ENCODE measurements at places on chromosomes 6 and 20.
A peak's percentile ranks its signal among the peaks of the same experiment; 100 is the strongest.

- DNase-seq = no peak
These were observed 340.9 kb downstream of the ESR1 start for GRCh38 chr6:152148412-152148811.

DNA sequence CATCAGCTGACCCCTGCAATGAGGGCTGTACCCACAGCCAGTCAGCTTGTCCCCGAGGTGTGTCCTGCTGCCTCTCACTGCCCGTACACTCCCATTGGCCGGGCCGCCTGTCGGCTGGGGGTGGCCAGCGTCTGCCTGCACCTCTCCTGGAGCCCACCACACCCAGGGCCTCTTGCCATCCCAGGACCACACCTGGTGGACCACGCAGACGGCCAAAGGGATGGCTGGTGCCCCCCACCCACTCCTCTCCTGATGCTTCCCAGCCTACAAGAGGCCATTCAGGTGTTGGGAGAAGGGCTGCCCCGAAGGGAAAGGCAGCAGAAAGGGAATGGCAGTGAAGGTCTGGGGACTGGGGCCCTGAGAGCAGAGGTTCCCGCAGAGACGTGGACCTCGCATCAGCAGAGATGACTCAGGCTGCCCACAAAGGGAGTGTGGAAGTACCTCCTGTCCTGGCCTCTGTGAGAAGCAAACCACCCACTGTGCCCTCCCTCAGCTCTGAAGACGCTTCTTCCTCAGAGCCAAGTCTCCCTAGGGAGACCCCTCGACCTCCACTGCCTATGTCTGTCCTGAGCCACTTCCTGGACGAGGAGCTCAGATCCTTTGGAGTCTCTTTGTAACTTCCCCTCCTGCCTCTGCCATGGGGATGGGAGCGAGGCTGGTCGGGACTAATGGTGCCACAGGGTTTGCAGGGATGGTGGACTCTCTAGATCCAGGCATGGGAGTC, 60.9 kb downstream of the PYGB start:
- no peak for DNase-seq

DNA sequence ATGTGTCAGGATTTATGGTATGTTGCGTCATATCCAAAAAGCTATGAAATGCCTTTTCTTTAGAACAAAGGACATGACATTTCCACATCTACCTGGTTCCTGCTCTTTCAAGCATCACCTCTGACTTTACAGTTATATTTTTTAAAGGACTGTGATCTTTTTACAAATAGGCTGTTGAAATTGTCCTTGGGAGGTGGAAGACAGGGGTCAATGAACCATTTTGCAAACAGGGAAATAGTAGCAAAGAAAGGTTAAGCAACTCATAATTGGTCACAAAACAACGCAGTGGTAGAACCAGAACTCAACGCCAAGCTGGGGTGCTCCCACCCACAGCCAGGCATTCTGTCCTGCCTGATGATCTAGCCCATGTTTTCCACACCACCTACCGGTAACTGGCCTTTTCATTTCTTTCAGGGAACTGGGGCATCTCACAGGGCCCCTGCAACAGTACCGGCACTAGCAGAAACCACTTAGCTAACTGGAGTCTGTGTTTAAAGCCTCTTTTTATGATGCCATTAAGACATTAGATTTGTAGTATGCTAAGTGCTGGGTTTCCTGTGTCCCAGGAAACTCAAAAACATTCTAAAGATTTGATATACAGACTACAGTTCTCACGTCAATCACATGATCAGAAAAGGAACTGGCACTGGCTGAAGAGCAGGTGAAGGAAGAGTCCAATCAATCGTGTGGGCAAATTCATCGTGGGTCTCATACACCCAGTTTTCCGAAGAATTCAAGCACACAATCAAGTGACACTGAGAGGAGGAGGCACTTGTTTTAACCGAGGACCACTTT, 13.9 kb downstream of the ZNF217 start:
- no peak for DNase-seq

GRCh38 chr6:99119109-99120031, 171.6 kb upstream of the FBXL4 start:
- DNase-seq = peak; percentile 39

- DNase-seq = no peak
These were observed 198.3 kb downstream of the BCAS1 start for GRCh38 chr20:53872081-53872541.

DNA sequence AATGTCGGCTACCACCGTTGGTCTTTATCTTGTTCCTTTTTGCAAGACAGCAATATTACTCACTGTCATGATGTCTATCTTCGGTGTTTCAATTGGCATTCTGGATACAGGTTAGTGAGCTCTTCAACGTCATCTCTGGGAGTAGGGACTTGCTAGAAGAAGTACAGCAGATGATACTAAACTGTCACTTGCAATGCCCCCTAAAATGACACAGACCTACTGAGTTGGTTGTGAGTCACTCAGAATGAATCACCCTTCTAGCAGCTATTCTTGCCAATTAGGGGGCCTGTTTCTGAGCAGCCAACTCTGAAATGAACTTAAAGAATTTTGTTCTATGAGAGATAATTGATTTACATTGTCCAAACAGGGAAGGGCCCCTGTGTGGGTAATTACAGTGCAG, 176.5 kb downstream of the SLC16A10 start:
- DNase-seq = no peak

DNA sequence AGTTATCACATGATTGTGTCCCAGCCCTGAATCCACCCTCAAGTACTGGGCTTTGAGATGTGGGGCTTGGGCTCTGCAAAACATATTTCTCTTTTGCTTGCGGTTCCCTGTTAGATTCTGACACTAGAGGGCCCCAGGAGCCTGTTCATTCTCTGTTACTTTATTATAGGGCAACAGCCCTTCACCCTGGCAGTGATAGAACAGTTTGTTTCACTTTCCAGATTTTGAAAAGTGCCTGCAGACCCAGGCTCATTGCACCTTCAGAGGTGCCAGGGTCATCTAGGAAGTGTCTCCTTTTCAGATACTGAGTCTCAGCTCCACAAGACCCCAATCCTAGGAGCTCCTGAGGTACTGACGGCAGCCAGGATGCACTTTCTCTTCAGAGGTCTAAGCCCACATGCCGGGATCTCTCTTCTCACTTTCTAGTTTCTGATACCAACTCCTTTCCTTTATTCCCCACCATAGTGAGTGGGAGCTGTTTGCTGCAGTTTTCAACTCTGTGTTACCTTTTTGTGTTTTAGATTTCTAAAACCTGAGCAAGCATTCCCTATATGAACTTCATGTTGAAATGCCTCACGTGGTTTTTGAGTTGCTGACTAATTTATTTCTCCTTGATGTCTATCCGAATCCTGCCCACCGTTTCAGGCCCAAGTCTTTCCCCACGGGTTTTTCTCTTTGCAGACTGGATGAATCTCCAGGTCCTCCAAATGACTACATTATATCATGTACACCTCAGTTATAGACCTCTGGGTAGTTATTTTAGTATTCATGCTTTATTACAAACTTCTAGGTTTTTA, 10.9 kb downstream of the ABT1 start:
- DNase-seq = peak; percentile 50

GRCh38 chr6:158329531-158329930, 17.3 kb downstream of the TULP4 start:
- no peak for DNase-seq

DNA sequence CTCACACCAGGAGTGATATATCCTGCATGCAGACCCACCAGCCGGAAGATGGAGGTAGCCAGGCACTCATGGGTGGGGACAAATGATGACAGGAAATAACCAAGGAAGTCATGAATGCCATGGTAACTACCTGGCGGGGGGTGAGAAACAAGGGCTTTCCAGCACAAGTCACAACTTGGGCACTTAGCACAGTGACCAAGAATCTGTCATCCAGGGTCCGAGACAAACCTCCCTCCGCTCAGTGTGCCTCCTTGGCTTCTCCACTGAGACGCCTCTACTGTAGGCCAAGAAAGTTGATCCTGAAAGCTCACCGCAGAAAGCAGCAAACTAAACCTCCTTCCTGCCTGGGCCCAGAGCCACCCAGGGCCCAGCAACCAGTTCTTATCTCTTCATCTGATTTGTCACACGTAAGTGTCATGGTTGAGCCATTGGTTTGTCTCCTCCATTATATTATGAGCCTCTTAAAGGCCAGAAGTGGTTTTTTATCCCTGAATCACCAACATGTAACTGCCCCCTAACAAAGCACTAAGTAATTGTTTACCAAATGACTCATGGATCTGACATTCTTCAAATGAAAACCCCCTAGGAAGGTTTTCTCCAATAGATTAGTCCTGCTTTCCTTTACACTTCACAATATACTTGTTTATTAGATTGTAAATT, 84.3 kb upstream of the TAB2 start:
- DNase-seq = no peak
